Smooth muscle cell of the brain vasculature (primary cell): ENCODE measurements at places on chromosomes 2 and 18.

DNA sequence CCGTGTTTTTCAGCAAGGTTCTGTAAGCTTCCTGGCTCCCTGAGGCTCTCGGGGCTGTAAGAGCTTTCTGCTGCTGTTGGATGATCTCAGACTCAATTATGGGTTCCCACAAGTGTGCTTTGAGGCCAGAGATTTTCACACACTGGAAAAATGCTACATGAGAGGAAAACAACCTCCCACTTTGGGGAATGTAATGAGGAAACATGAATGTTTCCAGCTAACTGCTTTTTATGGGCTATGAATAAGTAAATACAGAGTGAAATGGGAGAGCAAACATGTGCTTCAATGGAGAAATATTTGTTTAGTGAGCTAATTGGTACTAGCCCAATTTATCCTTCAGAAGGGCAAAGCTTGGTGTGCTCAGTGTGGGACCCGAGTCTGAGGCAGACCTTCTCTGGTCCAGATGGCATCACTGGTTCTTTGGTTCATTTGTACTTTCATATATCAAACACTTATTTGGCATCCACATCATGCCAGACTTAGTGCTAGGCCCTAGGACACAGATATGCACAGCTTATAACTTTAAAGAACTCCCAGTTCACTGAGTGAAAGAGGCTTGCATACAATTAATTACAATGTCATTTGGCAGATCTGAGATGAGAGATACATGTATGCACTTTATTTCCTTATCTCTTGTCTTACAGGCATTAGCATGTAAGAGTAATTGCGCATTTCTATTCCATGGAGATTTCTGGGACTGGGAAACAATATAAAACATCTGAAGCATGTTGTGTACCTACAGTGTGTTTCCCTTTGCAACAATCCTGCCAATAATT lies 248.8 kb downstream of the RDH14 start:
- DNase-seq: no peak

DNA sequence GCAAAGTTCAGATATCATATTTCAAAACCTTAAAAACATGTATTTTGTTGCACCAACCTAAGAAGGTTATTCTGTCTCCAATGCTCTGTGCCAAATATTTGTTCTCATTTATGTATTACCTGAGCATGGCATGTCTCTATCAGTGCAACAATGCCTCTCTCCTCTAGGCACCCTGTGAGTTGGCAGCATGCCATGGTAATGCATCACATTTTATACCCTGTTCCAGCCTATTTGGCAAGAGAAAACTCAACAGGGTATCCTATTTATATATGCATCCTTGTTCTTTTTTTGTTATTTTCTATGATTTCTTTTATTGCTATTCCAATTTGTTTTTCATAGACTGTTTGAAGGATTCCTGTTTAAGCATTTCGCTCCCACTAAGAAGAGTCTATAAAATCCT lies 126.3 kb upstream of the NRXN1 start:
- no peak for DNase-seq

DNA sequence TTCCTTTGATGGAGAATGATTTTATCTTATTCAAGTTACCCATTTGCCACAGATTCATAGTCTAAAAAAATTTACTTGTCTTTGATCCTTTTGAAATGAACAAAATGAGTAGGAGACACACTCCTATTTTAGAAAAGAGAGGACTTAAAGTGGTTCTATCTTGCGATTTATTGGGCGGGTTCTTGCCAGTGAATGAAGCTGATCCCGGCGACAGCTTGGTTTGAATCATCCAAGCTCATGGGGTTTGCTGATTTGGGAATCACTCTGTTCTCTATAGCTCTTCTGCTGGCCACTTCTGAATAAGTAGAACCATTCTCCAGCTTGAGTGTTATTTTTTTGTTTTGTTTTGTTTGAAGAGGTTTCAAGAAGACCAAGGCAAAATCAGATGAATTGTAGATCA lies 25.5 kb upstream of the PPP1CB start:
- DNase-seq: no peak

DNA sequence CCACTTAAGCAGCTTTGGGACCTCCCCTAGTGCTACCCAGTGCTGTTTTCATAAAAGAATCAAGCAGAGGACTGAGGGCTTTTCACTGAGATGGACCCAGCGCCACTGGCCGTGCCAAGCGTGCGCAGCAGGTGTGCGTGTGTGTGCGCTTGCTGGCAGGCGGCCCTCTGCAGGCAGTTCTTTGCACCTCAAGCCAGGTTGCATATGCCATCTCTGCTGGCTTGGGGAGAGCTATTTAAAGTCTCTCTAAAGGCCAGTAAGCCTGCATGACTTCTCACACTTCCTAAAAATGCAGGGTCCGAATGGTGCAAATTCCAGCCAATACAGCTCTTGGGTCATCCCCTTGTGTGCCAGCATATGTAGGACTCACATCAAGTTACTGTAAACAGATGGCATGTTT lies 255.5 kb downstream of the RNF152 start:
- DNase-seq: no peak

DNA sequence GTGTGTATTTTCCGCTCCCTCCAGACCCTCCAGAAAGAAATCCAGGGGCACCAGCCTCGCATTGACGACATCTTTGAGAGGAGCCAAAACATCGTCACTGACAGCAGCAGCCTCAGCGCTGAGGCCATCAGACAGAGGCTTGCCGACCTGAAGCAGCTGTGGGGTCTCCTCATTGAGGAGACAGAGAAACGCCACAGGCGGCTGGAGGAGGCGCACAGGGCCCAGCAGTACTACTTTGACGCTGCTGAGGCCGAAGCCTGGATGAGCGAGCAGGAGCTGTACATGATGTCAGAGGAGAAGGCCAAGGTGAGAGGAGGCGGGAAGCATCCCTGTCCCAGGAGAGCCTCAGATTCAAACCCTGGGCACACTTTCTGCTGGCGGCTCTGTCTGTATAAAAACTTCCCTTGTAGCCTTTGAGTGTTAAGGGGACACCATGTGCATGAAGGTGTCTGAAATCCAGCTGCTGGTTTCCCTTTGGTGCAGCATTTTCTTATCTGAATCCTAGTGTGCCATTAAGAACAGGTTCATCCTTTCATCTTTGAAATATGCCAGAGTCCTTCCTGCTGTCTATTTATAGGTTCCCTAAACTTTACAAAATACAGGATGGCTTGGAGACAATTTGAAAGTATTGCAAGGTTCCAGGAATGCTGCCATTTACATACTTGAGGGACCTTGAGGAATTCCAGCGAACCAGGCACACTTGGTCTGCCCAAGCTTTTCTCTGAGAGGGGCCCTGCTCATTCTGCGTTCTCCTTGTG lies 77.1 kb upstream of the EML6 start:
- DNase-seq: no peak

GRCh38 chr2:132670496-132671150 lies 618 bp upstream of the LYPD1 start:
- DNase-seq: no peak

GRCh38 chr2:222861411-222862105 lies 722 bp downstream of the ACSL3 start:
- no peak for DNase-seq

GRCh38 chr2:217289177-217289906 lies 429.5 kb upstream of the TNP1 start:
- no peak for DNase-seq

DNA sequence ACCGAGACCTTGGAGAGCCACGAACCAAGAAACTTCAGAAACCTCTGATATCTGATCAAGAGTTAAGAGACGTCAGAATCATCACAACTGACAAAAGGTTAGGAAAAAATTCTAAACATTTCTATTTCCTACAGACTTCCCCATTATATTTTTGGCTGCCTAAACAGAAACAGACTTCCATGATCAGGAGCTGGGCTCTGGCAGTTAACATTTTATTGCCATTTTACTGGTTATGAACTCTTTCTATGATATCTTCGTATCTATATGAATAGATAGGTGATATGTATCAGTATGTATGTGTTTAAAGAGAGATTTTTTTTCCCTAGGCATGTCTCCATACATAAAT lies 31.1 kb upstream of the PPP1R1C start:
- DNase-seq: no peak

- DNase-seq: no peak
Observed at GRCh38 chr2:126627643-126628042, 28.3 kb upstream of the GYPC start.

GRCh38 chr18:73980289-73980979 lies 167.2 kb downstream of the FBXO15 start:
- no peak for DNase-seq

GRCh38 chr18:4130734-4131719 lies 324.1 kb downstream of the DLGAP1 start:
- DNase-seq: no peak

DNA sequence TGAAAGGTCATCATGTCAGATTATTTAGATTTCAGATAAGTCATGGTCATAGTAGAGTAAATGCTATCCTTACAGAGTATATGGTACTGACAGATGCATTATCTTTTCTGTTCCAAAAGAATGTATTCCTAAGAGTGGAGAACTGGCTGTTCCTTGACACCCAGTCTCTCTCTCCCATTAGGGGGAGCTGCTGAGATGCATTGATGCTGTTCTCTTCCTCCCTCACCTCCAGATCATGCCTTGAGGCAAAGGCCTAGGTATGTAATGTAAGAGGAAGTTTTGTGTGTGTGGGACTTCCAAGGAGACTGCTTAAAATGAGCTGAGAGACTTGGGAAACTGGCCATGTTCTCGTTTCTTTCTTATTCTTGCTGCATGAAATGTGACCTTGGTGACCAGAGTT lies 979.5 kb upstream of the CELF4 start:
- DNase-seq: no peak

GRCh38 chr2:23720705-23721453 lies 206.0 kb downstream of the ATAD2B start:
- no peak for DNase-seq

GRCh38 chr2:98731894-98732349 lies 990 bp upstream of the MGAT4A start:
- no peak for DNase-seq

- DNase-seq: no peak
Observed at GRCh38 chr2:211800001-211800400, 738.6 kb downstream of the ERBB4 start.

- no peak for DNase-seq
Observed at GRCh38 chr18:31633392-31634330, 42.0 kb downstream of the TTR start.

GRCh38 chr2:205441524-205441923 lies 240.8 kb upstream of the NRP2 start:
- DNase-seq: no peak

DNA sequence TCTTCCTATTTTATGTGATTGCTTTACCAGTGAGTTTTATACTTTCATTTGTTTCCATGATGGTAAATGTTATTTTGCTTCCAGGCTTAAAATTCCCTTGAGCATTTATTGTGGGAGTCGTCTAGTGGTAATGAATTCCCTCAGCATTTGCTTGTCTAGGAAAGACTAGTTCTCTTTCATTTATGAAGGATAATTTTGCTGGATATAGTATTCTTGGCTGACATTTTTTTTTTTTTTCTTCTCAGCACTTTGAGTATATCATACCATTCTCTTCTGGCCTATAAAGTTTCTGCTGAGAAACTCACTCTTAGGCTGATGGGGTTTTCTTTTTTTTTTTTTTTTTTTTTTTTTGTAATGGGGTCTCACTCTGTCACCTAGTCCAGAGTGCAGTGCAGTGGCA lies 99.1 kb downstream of the EDAR start:
- DNase-seq: no peak

DNA sequence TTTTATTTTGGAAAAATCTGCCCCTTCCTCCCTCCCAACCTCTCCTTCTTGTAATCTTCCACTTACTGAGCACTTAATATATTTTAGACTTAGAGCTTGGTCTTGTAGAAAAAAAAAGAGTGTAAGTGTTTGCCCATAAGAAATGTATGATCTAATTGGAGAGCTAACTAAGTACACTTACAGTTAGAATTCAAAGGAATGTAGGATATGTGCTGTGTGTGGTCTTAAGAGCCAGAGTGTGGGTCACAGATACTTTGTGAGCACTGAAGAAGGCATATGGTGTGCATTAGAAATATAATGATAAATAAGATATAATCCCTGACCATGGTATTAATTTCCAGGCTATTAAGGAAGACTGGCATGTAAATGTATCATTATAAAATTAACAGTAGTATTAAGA lies 91.8 kb upstream of the ZNF521 start:
- DNase-seq: no peak

GRCh38 chr2:176149481-176149938 lies 1.8 kb upstream of the HOXD4 start:
- no peak for DNase-seq

GRCh38 chr2:204072443-204073324 lies 136.1 kb downstream of the ICOS start:
- no peak for DNase-seq

GRCh38 chr2:189624648-189625355 lies 36.5 kb upstream of the ASNSD1 start:
- no peak for DNase-seq

- DNase-seq: no peak
Observed at GRCh38 chr2:186588421-186588820, 1.4 kb upstream of the ITGAV start.

GRCh38 chr2:468648-469336 lies 180.9 kb upstream of the ALKAL2 start:
- no peak for DNase-seq

GRCh38 chr2:237268004-237268708 lies 145.8 kb downstream of the COL6A3 start:
- DNase-seq: no peak

GRCh38 chr2:8627019-8627691 lies 54.7 kb upstream of the ID2 start:
- DNase-seq: no peak

DNA sequence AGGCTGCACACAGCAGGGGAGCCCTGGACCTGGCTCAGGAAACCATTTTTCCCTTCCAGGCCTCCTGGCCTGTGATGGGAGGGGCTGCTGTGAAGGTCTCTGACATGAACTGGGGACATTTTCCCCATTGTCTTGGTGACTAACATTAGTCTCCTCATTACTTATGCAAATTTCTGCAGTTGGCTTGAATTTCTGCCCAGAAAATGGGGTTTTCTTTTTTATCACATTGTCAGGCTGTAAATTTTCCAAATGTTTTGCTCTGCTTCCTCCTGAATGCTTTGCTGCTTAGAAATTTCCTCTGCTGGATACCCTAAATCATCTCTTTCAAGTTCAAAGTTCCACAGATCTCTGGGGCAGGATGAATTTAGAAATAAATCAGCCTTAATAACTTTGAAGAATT lies 78.2 kb downstream of the EHBP1 start:
- DNase-seq: no peak

GRCh38 chr2:51289045-51289444 lies 257.1 kb upstream of the NRXN1 start:
- no peak for DNase-seq

DNA sequence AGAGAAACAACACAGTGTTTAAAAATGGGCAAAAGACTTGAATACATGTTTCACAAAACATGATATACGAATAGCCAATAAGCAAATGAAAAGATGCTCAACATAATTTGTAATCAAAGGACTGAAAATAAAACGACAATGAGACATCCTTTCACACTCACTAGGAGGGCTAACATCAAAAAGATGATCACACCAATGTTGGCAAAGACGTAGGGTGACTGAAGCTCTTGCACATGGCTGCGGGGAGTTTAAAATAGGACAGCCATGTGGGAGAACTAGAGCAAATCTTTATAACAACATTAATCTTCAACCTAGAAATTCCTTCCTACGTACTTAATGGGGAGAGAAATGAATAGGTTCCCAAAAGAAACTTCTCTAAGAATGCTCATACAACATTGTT lies 19.2 kb upstream of the SEH1L start:
- no peak for DNase-seq
